ENCODE measurements at places on chromosomes 16 and 17. TPM values are rescaled to one million over a fixed set of nuclear protein-coding genes. Genes with fewer than 3 reads are reported as not detected.
A peak's percentile ranks its signal among the peaks of the same experiment; 100 is the strongest.

Gene CCL17
- total RNA-seq = not detected

DNA sequence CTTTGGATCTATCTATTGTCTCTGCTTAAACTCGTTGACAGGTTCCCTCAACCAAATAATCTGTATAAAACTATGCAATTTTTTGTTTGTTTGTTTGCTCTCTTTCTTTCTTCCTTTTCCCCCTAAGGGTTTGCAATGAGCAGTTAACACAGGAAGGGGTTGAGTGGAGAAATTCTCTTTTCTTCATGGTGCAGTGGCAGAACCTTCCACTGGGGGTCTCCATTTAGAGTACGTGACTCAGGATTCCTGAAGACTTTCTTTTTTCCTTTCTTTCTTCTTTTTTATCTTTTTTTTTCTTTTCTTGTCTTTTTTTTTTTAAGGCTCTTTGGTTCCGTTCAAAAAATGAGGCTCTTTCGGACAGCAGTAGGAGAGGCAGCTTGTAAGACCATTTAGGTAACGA, 19.5 kb upstream of the RBFOX1 start:
- no peak overlapping the region for H3K4me3 ChIP-seq
- H3K27me3 ChIP-seq = no peaks in the 10 kb centered on the region
- DNase-seq = no peak
- no peak overlapping the region for H3K27ac ChIP-seq
- H3K36me3 ChIP-seq = no peaks in the 10 kb centered on the region

- DNase-seq = no peak
- no peak overlapping the region for H3K27ac ChIP-seq
- H3K4me3 ChIP-seq = no peak overlapping the region
- H3K36me3 ChIP-seq = peaks cover 72% of the 10 kb centered on the region
- H3K4me1 ChIP-seq = no peaks in the 10 kb centered on the region
Observed at GRCh38 chr17:27310565-27311110, 16.7 kb downstream of the WSB1 start.

DNA sequence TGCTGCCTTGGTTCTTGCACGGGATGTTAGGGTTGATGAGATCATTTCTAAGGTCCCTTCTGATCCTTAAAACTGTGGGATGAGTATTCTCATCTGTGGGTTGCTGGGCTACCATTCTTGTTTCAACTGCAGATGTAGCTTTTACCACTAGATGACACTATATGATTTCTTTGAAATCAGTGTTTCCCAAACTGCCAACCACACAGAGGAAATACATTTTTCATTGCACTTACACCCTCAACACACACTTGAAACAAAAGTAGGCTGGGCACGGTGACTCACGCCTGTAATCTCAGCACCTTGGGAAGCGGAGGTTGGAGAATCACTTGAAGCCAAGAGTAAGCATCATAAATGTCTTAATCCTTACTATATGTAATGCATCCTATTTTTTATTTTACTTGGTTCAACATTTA, 15.3 kb downstream of the LCMT1 start:
- no peaks in the 10 kb centered on the region for H3K27me3 ChIP-seq
- no peak overlapping the region for H3K4me3 ChIP-seq
- no peaks in the 10 kb centered on the region for H3K36me3 ChIP-seq
- H3K4me1 ChIP-seq = peaks cover 33% of the 10 kb centered on the region
- peak; percentile 55 for DNase-seq

DNA sequence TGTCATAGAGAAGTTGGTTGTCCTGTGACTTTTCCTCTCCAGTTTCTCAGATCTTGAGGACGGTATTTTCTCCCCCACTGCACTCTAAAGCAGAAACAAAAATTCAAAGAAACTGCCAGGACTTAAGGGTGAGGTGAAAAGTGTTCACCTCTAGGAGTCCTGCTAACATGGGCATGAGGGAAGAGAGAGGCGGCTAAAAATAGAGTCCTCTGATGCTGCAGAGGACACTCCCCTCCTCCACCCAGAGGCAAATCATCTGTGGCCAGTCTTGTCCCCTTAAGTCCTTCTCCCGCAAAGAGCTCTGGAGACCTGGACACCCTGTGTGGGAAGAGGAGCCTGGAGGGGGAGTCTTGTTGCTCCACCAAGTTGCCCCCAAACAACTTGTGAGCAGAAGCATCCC, 4.7 kb upstream of the DDX19A start:
- H3K27me3 ChIP-seq = no peaks in the 10 kb centered on the region
- DNase-seq = no peak
- no peak overlapping the region for H3K27ac ChIP-seq

- H3K27me3 ChIP-seq = no peaks in the 10 kb centered on the region
- peak overlapping the region; percentile 97 for H3K27ac ChIP-seq
- H3K36me3 ChIP-seq = peaks cover 15% of the 10 kb centered on the region
- peaks cover 47% of the 10 kb centered on the region for H3K4me1 ChIP-seq
Observed at GRCh38 chr17:7842380-7843256, 8.6 kb downstream of the KDM6B start.

GRCh38 chr16:88992351-88993165, 15.6 kb upstream of the CBFA2T3 start:
- H3K27ac ChIP-seq = no peak overlapping the region
- H3K4me1 ChIP-seq = no peaks in the 10 kb centered on the region

Gene BAIAP3
- 3.4 TPM for total RNA-seq
